ENCODE measurements at places on chromosomes 2 and 18. TPM values are rescaled to one million over a fixed set of nuclear protein-coding genes. Genes with fewer than 3 reads are reported as not detected.

The FBLN7 gene
- 0.11 TPM for total RNA-seq

The BOK gene
- 36.0 TPM for total RNA-seq

The ANKRD30B gene
- not detected for total RNA-seq

The MOB1A gene
- total RNA-seq, result 120 TPM

The PSMA8 gene
- total RNA-seq, result not detected

The MYO7B gene
- under 0.01 TPM for total RNA-seq

The CCDC74B gene
- 3.8 TPM for total RNA-seq

The HOXD12 gene
- not detected for total RNA-seq

The SIX2 gene
- not detected for total RNA-seq

The PTCD3 gene
- total RNA-seq, result 65.4 TPM

The ALPP gene
- total RNA-seq, result not detected

The PDCL3 gene
- 11.1 TPM for total RNA-seq

The PRKAG3 gene
- not detected for total RNA-seq

The DTNA gene
- total RNA-seq, result 14.5 TPM

The PCARE gene
- total RNA-seq, result not detected

The TXNDC2 gene
- not detected for total RNA-seq

The IL1F10 gene
- total RNA-seq, result not detected

The MAPK4 gene
- 0.22 TPM for total RNA-seq

The TIGD1 gene
- total RNA-seq, result 4.3 TPM

The TTN gene
- not detected for total RNA-seq

The GALNT13 gene
- 0.11 TPM for total RNA-seq

The NDC80 gene
- 10.9 TPM for total RNA-seq

The DOK6 gene
- total RNA-seq, result 0.76 TPM

The VWC2L gene
- total RNA-seq, result not detected

The TPGS2 gene
- 226 TPM for total RNA-seq

The CAVIN2 gene
- total RNA-seq, result 2.8 TPM

The DUSP28 gene
- total RNA-seq, result 1.5 TPM

The LIPT1 gene
- 6.6 TPM for total RNA-seq

The GALNT3 gene
- total RNA-seq, result not detected

The DNER gene
- total RNA-seq, result 0.65 TPM

The ZAP70 gene
- not detected for total RNA-seq

The CIAO1 gene
- 110 TPM for total RNA-seq

The REEP1 gene
- total RNA-seq, result not detected

The PRKRA gene
- total RNA-seq, result 50.0 TPM

The TLX2 gene
- total RNA-seq, result not detected

The EFHD1 gene
- total RNA-seq, result not detected

The GALR1 gene
- total RNA-seq, result not detected

The TMEM169 gene
- not detected for total RNA-seq

The PLGLB2 gene
- total RNA-seq, result 1.5 TPM

The TDRD15 gene
- not detected for total RNA-seq

The ICA1L gene
- 8.1 TPM for total RNA-seq

The TMEM17 gene
- 3.7 TPM for total RNA-seq
